ENCODE measurements at places on chromosomes 11 and 22. TPM values are rescaled to one million over a fixed set of nuclear protein-coding genes. Genes with fewer than 3 reads are reported as not detected.
A peak's percentile ranks its signal among the peaks of the same experiment; 100 is the strongest.

GRCh38 chr11:35559949-35560348 is 34.5 kb upstream of the PAMR1 start:
- no peaks in the 10 kb centered on the region for H3K36me3 ChIP-seq
- no peaks in the 10 kb centered on the region for H3K4me1 ChIP-seq
- H3K4me3 ChIP-seq: no peak overlapping the region
- no peak for DNase-seq
- no peak overlapping the region for H3K27ac ChIP-seq

DNA sequence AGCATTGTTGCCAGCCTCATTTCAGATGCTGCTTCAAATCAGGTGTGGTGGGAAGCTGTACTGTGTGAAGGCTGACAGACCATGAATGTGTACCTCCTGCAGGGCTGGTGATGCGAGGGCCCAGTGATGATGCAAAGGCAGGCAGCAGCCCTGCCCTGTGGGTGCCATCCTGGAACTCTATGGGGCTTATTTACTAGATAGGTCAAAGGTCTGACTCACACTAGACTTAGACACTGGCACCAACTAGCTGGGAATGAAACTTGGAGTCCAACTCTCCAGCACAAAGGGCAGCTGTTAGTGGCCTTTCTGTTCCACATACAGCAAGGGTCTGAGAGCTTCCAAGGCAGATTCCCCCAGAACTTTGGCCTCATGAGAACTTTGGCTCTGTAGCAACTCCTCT is 138.4 kb downstream of the TTC17 start:
- no peaks in the 10 kb centered on the region for H3K36me3 ChIP-seq
- no peaks in the 10 kb centered on the region for H3K4me1 ChIP-seq
- DNase-seq: no peak
- H3K4me3 ChIP-seq: no peak overlapping the region
- H3K27me3 ChIP-seq: no peaks in the 10 kb centered on the region

- H3K4me3 ChIP-seq: no peak overlapping the region
- DNase-seq: no peak
- H3K27ac ChIP-seq: no peak overlapping the region
- no peaks in the 10 kb centered on the region for H3K27me3 ChIP-seq
Measured at GRCh38 chr22:19081351-19081750, 40.9 kb downstream of the DGCR2 start.

GRCh38 chr11:102286292-102286691 is 31.0 kb upstream of the BIRC3 start:
- DNase-seq: no peak
- H3K27me3 ChIP-seq: no peaks in the 10 kb centered on the region
- H3K4me3 ChIP-seq: no peak overlapping the region
- H3K27ac ChIP-seq: no peak overlapping the region
- H3K36me3 ChIP-seq: no peaks in the 10 kb centered on the region

DNA sequence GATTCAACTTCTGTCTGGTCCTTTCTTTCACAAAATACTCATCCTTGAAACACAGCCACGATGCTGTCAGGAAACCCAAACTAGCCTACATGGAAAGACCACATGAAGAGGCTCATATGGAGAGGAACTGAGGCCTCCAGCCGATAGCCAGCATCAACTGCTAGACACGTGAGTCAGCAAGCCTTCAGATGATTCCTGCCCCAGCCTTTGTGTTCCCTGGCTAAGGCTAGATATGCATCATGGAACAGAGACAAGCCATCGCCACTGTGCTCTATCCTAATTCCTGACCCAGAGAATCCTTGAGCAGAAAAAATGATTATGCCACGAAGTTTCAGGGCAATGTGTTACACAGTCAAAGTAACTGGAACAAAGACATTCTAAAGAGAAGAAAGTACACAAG is 75.5 kb downstream of the ENTHD1 start:
- H3K27me3 ChIP-seq: no peaks in the 10 kb centered on the region
- no peak overlapping the region for H3K4me3 ChIP-seq
- no peak overlapping the region for H3K27ac ChIP-seq
- H3K4me1 ChIP-seq: no peaks in the 10 kb centered on the region

- no peaks in the 10 kb centered on the region for H3K36me3 ChIP-seq
- no peaks in the 10 kb centered on the region for H3K27me3 ChIP-seq
- H3K4me3 ChIP-seq: no peak overlapping the region
- H3K27ac ChIP-seq: peak overlapping the region; percentile 84
- no peak for DNase-seq
Measured at GRCh38 chr11:57310091-57310490, 14.7 kb downstream of the TNKS1BP1 start.

DNA sequence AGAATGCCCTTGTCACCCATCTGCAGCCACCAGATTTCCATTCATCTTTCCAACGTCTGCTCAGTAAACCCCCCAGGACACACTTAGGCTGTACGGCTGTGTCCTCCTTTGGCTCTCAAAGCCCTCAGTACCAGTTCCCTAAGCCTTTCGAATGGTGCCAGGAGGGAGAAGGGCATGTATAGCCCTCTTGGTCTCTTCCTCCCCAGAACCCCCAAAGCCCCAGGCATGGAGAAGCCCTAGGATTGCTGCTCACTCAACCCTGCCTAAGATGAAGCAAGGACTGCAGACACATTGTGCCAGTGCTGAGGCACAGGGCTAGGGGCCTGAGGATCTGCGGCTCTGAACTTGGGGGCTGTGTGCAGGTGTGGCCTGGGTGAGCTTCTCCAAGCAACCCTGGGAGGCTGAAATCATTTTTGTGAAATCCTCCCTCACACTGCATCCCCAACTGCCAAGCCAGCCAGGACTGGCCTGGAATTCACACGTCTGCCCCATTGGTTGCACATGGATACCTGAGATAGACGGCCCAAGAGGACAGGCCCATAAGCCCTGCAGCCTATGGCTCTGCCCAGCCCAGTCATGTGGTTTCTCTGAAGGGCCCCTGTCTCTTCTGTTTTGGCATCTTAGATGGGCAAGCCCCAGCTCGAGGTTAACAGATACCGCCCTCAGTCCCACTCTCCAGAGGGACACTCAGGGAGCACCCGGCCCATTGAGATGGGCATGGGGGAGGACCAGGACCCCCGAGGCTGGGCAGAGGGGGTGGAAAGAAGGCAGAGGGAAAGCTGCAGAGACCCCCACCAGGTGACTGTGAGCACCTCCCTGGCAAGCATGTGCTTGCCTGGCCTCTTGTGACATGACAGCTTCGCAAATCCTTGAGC is 34.0 kb downstream of the KCNQ1OT1 start:
- no peaks in the 10 kb centered on the region for H3K4me1 ChIP-seq
- no peak for DNase-seq
- no peak overlapping the region for H3K4me3 ChIP-seq
- no peak overlapping the region for H3K27ac ChIP-seq
- H3K27me3 ChIP-seq: no peaks in the 10 kb centered on the region
- H3K36me3 ChIP-seq: no peaks in the 10 kb centered on the region

HORMAD2 gene
- polyA plus RNA-seq: not detected

GRCh38 chr11:6402561-6402981 is 12.3 kb downstream of the SMPD1 start:
- peaks cover 6% of the 10 kb centered on the region for H3K4me1 ChIP-seq
- H3K27ac ChIP-seq: no peak overlapping the region
- no peaks in the 10 kb centered on the region for H3K27me3 ChIP-seq
- no peaks in the 10 kb centered on the region for H3K36me3 ChIP-seq
- DNase-seq: no peak

RAPSN gene
- polyA plus RNA-seq: 0.08 TPM

DNA sequence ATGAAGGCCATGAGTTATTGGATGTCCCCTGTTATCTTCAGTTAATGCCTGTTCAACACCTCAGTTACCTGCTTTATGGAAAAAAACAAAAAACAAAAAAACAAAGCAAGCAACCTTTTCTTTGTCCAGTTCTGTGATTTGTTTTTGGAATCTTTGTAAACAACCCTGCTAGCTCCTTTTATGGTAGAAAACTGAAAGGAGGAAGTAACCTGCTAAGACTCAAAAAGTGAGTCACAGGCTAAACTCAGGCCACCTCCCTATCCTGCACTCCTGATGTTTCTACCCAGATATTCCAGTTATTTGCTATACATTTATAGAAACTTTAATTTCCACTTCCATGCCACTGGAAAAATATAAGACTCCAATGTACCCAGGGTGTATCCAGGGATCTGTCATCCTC is 20.6 kb upstream of the TLCD5 start:
- no peak overlapping the region for H3K27ac ChIP-seq
- no peak overlapping the region for H3K4me3 ChIP-seq
- no peaks in the 10 kb centered on the region for H3K36me3 ChIP-seq
- no peaks in the 10 kb centered on the region for H3K4me1 ChIP-seq
- no peaks in the 10 kb centered on the region for H3K27me3 ChIP-seq
- DNase-seq: no peak

NCF4 gene
- polyA plus RNA-seq: 4.6 TPM

- no peaks in the 10 kb centered on the region for H3K36me3 ChIP-seq
- peaks cover 6% of the 10 kb centered on the region for H3K4me1 ChIP-seq
Measured at GRCh38 chr11:111766834-111767142, 599 bp upstream of the PPP2R1B start.

Data from ovary (tissue), 10 donors.